H54 (cell line): ENCODE measurements at places on chromosomes 7 and 10.
A peak's percentile ranks its signal among the peaks of the same experiment; 100 is the strongest.

DNA sequence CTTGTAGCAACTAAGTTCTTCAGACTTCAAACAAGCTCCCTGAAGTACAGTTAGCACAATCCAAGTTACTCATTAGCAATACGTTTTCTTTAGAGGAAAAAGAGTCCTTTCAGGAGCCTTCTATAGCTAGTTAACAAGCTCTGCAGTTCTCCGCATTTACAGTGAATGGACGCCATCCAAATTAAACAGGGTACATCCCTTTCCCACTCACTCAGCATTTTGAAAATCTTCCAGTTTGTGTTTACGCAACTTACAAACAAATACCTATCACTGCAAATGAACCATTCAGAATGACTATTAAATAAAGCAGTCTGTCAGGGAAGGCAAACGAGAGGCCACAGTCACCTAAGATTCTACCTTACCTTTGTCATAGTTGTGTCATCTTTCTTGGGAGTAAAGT lies 84.5 kb downstream of the RNF32 start:
- no peak for DNase-seq

DNA sequence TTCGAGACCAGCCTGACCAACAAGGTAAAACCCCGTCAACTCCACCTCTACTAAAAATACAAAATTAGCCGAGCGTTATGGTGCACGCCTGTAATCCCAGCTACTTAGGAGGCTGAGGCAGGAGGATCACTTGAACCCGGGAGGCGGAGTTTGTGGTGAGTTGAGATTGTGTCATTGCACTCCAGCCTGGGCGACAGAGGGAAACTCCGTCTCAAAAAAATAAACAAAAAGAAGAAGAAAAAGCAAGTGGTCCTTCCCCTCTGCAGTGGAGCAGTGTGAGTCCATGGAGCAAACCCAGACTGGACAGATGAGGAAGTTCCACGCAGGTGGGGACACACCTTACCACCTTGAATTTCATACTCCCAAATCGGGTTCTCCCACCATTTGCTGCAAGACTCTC lies 13.1 kb upstream of the SERPINE1 start:
- no peak for DNase-seq

DNA sequence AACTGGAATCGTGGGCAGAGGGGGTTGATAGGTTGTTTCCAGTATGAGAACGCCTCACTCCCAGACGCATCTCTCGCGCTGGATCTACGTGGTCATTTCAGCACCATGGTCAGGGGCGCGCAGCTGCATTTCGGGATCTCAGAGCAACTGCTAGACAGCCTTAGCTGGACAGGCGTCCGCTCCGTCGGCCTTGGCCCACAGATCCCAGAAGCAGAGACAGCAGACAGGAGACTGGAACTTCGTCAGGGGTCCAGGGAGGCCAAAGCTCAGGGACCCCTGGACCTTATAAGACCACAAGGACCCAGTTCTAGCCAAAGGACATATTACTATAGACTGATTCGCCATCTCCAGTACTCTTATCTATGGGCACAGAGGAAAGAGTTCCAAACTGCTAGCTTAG lies 5.3 kb downstream of the NEUROG3 start:
- no peak for DNase-seq

GRCh38 chr10:27390681-27391080 lies 113.4 kb upstream of the RAB18 start:
- DNase-seq = no peak

- no peak for DNase-seq
Measured at GRCh38 chr7:116011584-116011983, 19.0 kb downstream of the TFEC start.

DNA sequence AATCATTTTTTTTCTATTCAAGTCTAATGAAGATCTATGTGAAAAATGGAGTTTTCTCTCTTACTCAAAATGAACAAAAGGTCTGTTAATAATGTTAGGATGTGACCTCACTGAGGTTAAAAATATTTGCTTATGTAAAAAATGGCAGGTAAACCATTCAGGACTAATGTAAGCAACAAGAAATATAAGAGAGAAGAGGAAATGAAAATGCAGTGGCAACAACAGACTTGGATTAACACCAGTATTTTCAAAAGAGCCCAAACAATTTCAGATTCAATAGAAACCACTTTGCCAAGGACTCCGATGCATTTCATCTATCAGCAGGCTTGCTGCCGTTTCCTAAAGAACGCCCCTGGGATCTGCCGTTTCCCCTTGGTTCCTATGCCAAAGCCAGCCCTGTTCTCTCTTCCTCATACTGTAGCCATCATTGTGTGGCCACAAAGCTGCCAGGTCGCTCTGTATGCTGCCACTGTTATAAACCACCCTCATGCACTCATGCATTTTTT lies 66.4 kb downstream of the MTURN start:
- DNase-seq = no peak

- no peak for DNase-seq
Measured at GRCh38 chr7:131293018-131293417, 34.7 kb upstream of the MKLN1 start.

- DNase-seq = peak; percentile 72
Measured at GRCh38 chr10:26697163-26697921, at the start of gene PDSS1. TSS of gene PDSS1 (plus strand) at chr10:26697701. CDS start at chr10:26697712, 11 bp downstream.

GRCh38 chr10:89035461-89035860 lies 44.9 kb downstream of the FAS start:
- DNase-seq = no peak

DNA sequence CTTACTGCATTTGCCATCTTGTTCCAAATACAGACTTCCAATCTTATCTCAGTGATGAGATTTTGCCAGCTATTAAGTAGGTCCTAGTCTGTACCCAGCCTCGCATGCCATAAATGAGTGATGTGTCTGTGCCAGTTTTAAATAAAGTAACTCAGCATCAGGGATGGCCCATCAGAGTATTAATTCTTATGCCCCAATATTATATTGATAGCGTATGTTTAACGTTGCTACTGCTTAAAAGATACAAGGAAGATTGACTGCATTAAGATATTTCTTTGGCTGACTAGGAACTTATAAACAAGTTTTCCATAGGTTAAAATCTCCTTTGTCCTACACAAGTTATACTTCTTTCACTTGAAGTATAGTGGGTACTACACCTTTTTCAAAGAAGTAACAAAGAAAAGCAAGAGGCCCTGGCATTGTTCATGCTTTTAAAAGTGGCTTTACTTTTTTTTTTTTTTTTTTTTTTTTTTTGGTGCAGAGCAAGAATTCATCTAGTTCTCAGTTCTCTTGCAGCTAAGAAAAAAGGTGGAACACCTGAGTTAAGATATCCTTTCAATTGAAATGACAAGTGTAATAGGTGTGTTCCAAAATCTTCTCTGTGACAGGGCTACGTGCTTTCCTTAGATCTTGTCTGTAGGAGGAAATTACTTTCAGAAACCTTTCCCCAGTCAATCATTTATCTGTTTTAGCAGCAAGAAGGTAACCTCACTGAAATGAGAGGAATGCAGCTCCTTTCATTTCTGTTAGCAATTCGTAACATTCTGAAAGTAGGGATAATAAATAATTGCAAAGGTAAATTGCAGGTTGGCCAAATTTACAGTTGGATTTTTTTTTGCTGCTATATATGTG lies 245.0 kb downstream of the CELF2 start:
- no peak for DNase-seq

GRCh38 chr10:76550806-76551205 lies 1086.8 kb downstream of the KCNMA1 start:
- DNase-seq = no peak

GRCh38 chr7:103348452-103348851 lies 1.0 kb downstream of the PSMC2 start:
- DNase-seq = no peak

GRCh38 chr7:138125598-138126111 lies 49.4 kb downstream of the AKR1D1 start:
- DNase-seq = peak; percentile 22

DNA sequence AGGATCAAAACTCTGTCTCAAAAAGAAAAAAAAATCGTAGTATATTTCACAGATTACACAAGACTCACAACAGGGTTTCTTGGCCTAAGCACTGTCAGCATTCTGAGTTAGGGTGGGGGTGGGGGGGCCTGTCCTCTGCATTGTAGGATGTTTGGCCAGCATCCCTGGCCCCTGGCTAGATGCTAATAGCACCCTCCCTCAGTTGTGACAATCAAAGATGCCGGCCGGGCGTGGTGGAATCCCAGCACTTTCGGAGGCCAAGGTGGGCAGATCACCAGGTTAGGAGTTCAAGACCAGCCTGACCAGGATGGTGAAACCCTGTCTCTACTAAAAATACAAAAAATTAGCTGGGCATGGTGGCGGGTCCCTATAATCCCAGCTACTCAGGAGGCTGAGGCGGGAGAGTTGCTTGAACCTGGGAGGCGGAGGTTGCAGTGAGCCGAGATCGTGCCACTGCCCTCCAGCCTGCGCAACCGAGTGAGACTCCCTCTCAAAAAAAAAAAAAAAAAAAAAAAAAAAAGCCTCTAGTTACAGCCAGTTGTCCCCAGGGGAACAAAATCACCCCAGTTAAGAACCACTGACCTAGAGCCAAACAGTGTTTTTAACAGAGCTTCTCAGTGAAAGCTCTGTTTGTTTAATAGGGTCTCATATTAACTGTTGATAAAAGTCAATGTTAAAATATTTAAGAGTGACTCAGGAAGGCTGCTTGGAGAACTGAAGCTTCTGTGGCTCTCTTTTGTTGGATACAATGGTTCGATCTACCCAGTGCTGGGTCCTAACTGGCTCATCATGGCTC lies 161.0 kb upstream of the FAM171A1 start:
- DNase-seq = no peak

- DNase-seq = no peak
Measured at GRCh38 chr10:101489355-101489754, 98.7 kb downstream of the POLL start.

GRCh38 chr10:130809761-130810515 lies 501.6 kb downstream of the TCERG1L start:
- DNase-seq = no peak

GRCh38 chr10:90274721-90275468 lies 573.5 kb downstream of the KIF20B start:
- DNase-seq = no peak

DNA sequence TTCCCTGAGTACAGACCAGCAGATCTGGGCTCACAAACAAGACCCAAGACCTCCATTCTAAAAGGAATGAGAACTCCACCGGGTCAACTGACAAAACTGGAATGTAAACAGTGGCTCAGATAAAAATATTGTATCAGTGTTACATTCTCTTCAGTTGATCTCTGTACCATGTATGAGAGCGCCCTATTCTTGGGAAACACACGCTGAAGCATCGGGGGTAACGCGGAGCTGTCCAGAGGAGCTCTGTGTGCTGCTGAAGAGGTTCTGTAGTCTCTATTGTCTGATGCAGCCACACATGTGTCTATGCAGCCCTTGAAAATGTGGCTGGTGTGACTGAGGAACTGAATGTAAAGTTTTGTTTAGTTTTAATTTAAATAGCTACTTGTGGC lies 39.7 kb downstream of the HIPK2 start:
- DNase-seq = no peak

DNA sequence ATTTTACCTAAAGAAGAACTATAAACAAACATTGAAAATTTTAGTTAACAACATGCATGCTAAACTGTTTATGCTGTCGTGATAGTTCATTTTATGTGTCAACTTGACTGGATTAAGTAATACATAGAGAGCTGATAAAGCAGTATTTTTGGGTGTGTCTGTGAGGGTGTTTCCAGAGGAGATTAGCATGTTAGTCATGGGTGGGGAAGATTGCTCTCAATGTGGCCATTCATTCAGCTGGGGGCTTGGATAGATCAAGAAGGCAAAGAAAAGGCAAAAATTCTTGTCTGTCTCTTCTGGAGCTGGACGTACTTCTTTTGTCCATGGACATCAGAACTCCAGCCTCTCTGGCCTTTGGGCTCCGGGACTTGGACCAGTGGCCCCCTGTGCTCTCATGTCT lies 172.9 kb upstream of the SEMA3E start:
- DNase-seq = no peak

- no peak for DNase-seq
Measured at GRCh38 chr10:71079761-71080380, 132.5 kb upstream of the UNC5B start.

- DNase-seq = no peak
Measured at GRCh38 chr7:24341691-24342413, 57.9 kb downstream of the NPY start.

- peak; percentile 68 for DNase-seq
Measured at GRCh38 chr10:122461367-122461728, at the start of gene HTRA1. TSS of gene HTRA1 (plus strand) at chr10:122461553. CDS start at chr10:122461653, 100 bp downstream.

GRCh38 chr7:70000737-70001348 lies 402.6 kb downstream of the AUTS2 start:
- no peak for DNase-seq

DNA sequence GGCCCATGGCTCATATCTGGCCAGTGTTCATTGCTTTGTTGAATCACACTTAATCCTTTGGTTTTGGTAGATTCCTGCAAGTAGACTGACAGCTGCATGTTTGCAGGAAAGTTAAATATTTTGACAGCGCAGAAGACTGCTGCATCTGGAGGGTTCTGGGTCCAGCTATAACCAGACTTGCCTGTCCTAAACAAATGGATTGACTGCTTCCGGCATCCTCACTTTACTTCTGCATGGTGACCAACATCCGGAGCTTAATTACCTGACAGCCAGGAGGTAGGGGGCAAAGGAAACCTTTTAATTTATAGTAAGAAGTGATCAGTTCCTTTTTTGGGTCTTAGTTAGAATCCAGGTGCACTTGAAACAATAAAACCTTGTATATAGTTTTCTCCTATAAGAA lies 263.3 kb downstream of the SNX10 start:
- DNase-seq = no peak

- DNase-seq = no peak
Measured at GRCh38 chr7:71694665-71695064, 562.7 kb downstream of the GALNT17 start.

- peak; percentile 78 for DNase-seq
Measured at GRCh38 chr10:131981429-131982184, at the start of gene BNIP3. TSS of gene BNIP3 (minus strand) at chr10:131981923. CDS start at chr10:131981806, 117 bp downstream.

GRCh38 chr7:101691822-101692384 lies 62.8 kb upstream of the MYL10 start:
- no peak for DNase-seq

- DNase-seq = no peak
Measured at GRCh38 chr7:100476101-100476780, 2.8 kb downstream of the TSC22D4 start.

- no peak for DNase-seq
Measured at GRCh38 chr7:87476179-87476557, 688 bp upstream of the ABCB4 start.

- no peak for DNase-seq
Measured at GRCh38 chr7:390761-391410, 100.9 kb downstream of the FOXL3 start.

DNA sequence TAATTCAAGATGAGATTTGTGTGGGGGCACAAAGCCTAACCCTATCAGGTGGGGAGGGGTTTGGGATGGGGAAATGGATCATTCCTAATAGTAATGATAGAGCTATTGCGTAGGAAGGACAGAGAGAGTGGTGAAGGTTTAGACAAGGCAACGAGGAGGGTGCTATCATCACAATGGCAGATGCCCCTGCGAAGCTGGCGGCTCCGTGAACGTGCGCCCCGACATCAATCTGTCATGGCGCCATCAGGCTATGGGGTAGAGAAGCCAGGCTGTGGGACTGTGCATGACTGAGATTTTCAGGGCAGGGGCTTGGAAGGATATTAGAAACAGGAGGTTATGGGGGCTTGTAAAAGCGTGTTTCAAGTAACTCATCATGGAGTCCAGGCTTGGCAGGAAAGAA lies 157.6 kb downstream of the ITGA8 start:
- no peak for DNase-seq

GRCh38 chr7:111107579-111107978 lies 16.7 kb downstream of the LRRN3 start:
- DNase-seq = no peak
